Central memory CD8-positive, alpha-beta T cell (primary cell): ENCODE measurements at places on chromosomes 11 and 22.

DNA sequence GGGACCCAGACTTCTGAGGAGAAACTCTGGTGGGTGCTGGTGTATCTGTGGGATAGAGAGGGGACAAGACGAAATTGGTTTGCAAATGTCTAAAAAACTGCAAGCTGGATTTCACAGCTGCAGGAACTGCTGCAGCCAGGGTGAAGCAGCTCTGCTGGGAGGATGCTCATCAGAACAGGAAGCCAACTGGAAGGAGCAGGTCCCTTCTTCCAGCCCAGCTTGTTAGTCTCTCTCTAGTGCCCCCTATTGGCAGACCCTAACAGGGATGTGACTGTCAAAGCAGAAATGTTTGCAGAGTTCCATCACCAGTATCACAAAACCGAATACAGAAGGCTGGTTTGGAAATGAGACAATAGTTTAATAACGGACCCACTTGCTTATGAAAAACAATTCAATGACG is 74.8 kb upstream of the SLC22A12 start:
- DNase-seq, result no peak

DNA sequence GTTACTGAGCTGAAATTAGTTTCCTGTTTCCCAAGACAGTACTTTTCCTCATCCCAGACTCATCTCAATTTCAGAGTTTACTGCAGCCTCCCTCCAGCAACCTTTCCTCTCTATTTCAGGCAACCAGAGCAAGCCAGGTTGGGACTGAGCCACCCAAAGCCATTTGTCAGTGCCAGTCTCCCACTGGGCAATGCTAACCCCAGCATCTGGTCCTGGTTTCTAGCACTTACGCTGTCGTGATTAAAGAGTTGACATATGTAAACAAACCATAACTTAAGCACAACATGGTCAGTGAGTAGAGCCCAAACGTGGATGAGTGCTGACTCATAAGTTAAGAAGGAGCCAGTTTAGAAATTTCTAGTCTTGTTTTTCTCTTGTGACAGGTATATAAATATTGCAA is 119.6 kb upstream of the BLID start:
- DNase-seq, result no peak

DNA sequence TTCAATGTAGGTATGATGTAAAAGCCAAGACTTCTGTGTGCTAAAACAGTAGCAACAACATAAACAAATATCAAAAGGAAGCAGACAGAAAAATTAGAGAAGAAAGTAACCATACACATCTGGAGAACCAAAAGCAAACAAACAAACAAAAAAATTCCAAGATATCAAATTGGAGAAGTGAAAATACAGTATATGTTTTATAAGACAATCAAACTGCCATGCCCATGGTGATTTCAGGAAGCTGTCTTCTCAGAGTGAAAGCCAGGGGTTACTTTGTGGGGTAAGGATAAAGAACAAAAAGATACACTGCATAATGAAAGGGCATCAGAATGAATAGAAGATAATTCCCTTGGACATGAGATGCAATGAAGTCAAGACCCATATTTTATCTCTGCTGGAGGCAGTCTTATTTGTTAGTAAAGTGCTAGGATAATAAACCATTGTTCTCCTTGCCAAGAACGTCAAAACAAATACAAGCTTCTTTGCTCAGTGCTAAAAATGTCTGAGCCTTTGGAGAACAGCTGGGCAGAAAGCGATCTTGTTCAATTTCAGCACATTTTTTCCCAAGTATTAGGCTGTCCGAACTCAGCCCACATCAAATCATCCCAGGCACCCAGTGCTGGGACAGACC is 38.1 kb upstream of the LDLRAD3 start:
- no peak for DNase-seq

DNA sequence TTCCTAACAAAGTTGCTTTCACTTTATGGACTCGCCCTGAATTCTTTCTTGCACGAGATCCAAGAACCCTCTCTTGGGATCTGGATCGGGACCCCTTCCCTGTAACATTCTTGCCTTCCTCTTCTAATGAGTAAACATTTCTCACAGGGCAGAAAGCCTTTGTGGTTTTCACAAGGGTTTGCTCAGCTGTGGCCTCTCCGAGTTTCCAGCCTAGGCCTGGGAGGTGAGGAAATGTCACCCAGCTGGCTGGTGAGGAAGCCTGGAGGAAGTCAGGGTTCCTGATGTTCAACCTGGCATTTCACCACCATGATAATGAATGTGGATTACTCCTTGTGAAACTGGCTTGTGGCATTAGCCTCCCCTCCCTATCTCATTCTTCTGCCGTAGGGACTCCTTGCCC is 224.9 kb downstream of the DSCAML1 start:
- no peak for DNase-seq

DNA sequence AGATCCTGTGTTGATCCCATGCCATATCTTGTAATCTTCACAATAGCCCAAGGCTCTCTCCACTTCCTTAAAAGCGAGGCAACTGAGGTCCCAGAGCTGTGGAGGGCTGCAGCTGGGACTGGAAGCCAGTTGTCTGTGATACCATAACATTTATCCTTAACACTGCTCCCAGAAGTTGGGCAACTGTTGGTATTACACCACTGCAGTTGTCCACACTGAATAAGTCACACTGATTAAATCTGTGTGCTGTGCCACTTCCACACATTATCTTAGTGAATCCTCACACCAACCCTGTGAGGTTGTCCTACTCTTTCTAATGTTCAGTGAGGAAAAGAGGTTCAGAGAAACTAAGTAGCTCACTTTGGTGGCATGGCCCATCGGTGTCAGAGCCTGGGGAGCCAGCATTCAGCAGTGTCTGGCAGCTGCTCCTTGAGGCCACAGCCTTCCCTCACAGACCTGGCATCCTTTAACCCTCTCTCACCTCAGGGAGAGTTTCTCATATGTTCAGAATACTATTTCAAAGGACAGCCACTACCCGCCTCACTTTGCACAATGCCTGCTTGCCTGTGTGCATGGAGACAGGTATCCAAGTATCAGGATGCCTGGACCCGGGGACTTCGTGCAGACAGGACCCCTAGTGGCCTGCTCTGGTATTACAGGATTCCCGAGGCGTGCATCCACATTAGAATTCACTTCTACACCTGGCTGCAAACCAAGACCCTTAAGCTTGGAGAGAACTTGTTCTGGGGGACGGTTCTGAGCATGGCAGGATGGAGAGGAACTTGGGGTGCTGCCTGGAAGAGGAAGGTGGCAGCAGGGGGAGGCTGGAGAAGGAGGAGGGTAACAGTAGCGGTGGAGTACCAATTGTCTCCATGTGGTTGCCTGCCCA is 221.9 kb upstream of the TBCEL start:
- DNase-seq, result no peak

DNA sequence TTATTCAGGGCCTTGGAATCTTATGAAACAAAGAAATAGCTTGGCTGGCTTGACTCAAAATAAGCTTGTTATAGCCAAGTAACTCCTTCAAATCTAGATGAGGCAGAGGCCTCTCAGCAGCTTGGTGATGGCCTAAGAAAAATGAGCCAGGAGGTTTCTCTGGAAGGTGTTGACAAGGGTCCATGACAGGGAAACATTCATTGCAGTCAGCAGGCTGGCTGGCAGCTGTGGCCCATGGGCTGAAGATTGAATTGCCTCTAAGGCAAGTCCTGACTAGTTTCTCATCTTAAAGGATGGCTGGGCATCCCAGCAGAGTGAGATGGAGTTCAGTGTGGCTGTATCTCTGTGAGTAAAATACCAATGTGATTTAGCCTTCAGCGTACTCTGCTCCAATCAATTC is 441.0 kb downstream of the NELL1 start:
- no peak for DNase-seq

DNA sequence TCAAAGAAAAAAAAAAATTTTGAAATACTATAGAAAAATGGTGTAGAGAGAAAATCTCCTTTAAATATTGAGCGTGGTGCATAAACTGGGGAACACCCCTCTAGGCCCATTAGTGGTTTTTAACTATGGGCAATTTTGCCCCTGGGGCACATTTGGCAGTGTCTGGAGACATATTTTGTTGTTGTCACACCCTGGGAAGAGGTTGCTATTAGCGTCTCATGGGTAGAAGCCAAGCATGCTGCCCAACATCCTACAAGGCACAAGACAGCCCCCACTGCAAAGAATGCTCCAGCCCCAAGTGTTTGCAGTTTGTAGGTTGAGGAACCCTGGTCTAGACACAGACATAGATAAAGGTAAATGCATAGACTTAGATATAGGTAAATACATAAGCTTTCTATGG is 92.6 kb downstream of the KIAA1671 start:
- DNase-seq, result no peak

- no peak for DNase-seq
Measured at GRCh38 chr11:19546325-19546724, 166.3 kb upstream of the NAV2 start.

DNA sequence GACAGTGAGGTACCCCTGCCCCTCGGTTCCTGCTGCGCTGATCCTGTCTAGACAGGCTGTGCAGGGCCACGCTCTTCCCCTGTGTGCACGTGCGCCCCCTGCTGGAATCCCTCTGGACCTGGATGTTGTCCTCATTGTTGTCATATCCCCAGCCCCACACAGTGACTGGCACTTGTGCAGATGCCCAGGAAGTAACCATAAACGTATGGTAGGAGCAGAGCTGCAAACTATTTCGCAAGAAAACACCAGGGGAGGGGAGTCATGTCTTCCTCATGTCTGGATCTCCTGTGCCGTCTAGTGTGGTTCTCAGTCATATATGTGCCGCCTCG is 114.7 kb downstream of the CRYBB2 start:
- no peak for DNase-seq

GRCh38 chr22:50485221-50486131 is 1.2 kb upstream of the MIOX start:
- no peak for DNase-seq

DNA sequence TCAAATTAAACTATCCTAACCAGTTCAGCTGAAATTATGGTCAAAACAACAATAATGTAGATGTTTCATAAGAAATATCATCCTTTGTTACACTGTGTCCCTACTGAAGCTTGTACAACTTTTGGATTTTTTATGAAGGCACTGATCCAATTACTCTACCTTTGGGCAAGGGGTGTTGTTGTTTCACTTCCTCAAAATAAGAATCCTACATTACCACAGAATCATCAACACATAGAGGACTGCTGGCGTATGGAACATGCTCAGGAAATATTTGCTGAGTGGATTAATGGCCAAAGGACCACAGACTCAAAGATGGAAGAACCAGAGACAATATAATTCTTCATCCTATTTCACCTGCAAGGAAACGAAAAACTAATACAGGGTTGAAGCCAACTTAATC is 907.5 kb upstream of the CCDC90B start:
- DNase-seq, result no peak

- DNase-seq, result no peak
Measured at GRCh38 chr11:97557399-97557798, 1167.6 kb downstream of the JRKL start.

- no peak for DNase-seq
Measured at GRCh38 chr11:102408339-102408738, 44.2 kb downstream of the TMEM123 start.

DNA sequence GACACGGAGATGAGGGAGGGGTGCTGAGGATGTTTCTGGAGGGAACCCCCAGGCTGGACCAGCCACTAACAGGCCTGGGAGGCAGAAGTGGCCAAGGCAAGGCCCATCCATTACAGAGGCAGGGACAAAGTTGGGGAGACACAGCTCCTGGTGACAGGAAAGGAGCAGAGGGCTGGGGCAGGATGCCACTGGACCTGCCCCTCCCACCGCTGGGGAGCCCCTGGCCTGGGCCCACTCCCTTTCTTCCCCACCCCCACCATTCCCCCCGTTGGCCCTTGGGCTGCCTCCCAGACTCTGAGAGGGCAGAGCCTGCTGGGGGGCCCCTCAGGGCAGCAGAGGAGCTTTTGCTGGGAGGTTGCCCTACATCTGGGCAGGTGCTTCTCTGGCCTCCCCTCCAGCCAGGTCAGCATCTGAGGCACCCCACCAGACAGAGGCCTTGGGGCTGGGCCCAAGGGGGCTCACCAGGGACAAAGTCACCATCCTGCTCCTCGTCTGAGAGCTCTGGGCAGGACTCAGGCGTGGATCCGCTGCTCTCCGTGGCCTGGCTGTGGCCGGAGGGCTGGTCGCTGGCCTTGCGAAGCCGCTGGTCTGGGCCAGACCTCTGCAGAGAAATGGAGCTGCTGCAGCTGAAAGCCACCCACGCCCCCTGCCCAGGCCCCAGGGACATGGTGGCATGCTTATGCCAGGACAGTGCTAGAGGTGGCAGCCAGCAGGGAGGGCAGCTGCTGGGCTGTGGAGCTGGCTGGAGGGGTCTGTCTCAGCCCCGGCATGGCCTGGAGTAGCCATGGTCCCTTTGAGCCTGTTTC is 33.1 kb upstream of the CARS1 start:
- no peak for DNase-seq

GRCh38 chr11:35815556-35816315 is 128.1 kb upstream of the LDLRAD3 start:
- no peak for DNase-seq

DNA sequence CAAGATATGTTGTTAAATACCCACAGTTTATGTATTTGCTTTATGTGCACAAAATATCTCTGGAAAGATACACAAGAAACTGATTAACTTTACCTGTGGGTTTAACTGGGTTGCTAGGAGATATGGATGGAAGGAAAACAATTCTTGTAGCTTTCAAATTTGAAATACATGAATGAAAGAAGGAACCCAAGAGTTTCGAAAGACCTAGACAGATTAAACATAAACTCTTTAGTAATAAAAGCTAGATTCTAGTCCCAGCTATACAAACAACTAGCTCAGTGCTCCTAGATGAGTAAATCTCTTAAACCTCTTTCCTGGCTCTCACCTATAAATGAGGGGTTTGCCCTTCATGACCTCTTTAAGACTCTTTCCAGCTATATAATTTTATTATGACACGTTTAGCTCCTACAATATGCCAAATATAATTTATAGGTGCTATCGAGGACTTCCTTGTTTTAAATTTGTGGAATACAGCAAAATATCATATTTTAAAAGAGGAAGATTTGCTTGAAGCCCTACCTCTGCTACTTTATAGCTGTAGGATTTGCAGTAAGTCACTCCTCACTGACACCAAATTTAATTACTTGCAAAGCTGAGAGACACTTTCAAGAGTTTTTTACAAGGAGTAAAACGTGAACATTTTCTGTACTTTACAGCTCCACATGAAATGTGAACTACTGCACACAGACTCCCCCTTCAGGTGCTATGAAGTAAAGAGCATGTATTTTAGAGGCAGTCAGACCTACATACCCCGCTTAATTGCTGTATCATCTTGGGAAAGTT is 50.7 kb downstream of the RRAS2 start:
- no peak for DNase-seq

DNA sequence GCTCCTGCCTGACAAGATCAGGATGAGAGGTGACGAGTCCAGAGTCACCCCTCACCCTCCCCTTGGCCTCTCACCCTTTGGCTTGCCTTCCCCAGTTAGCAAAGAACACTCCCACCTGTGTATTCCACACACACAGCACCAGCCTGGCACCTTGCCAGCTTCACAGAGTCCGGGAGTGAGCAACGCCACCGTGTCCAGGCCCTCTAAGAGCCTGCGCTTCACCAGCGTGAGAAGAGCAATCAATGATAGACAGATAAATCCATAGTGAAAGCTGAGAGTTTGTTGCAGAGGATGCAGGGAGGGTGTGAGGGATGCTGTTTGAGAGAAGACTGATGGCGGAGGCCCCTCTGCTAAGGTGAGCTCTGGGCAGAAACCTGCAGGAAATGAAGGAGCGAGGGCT is 404.5 kb downstream of the LARGE1 start:
- no peak for DNase-seq
